ENCODE measurements at places on chromosomes 16 and 17.

DNA sequence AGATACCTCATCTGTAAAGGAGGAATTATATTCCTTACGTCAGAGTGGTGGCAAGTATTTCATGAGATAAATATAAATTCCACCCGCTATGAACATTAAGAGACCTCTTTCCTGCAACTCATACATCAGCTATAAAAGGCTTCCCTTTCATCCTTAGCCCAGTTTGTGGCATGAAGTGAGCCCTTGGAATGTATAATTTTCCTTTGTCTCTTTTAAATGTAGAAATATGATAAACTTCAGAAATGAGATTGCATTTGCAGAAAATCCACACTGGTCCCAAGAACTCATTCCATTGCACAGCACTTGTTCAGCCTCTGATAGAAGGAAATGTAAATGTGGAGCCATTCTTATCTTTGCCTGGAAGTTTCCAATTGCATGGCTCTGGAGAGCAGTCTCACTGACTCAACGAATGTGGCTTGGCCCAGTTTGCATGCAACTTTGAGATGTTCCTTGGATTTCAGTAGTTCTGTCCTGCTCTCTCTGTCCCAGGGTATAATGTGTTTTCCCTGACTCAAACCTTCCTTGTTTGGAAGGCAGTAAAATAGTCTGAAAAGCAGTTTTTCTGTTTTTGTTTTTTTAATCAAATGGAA lies 746.4 kb downstream of the CDH11 start:
- DNase-seq, result no peak

DNA sequence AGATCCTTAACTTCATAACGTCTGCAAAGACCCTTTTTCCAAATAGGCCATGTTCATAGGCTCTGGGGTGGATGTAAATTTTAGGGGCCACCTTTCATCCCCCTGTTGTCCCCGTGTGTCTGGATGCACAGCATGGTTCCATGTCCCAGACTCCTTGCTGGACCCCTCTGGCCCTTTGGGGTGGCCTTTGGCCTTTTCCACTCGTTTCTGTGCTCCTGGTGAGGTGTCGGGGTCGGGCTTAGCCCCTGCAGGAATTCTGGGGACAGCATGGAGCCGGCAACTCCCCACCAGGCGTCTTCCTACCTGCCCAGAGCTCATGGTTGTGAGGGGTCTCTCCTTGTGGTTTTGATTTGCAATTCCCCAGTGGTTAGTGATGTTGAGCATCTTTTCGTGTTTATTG lies 183.5 kb downstream of the SEC14L1 start:
- DNase-seq, result no peak

DNA sequence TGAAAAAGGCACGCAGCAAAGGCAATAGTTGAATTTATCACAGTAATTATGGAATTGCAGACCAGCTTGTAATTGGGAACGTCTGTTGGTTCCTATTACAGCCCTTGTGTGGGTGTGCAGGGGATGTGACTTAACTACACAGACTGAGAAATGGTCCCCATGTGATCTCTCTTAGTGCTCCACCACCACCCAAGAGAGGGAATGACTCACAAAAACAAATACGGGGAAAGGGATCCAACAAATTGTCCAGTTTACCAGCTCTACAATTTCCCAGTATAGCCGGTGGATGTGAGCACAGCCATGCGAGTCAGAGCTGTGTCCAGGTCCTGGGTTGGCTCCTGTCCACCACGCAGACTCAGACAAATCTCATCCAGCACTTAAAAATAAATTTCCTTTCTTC lies 337.9 kb downstream of the GRIN2A start:
- no peak for DNase-seq

DNA sequence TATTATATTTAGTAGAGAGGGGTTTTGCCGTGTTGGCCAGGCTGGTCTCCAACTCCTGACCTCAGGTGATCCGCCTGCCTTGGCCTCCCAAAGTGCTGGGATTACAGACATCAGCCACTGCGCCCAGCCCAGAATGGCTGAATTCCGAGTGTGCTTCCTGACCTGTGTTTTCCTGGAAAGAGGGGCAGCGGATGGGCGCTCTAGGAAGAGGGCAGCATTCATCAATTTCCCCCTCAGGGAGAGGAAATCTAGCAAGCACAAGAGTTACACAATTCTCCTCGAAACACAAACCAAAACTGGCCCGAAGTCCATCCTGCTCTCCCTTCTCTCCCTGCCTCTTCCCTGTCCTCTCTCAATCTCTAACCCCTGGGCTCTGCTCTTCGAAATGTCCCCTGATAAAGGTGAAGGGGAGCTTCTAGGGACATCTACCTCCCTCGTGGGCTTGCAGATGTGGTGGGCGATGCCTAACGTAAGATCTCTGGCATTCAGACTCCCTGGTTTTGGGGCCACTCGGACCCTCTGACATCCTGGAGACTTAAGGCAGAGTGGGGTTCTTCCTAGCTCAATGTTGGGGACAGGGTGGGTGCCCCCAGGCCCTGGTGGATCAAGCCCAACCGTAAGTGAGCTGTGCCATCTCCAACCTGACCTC lies 1.0 kb downstream of the IL27 start:
- DNase-seq, result no peak

DNA sequence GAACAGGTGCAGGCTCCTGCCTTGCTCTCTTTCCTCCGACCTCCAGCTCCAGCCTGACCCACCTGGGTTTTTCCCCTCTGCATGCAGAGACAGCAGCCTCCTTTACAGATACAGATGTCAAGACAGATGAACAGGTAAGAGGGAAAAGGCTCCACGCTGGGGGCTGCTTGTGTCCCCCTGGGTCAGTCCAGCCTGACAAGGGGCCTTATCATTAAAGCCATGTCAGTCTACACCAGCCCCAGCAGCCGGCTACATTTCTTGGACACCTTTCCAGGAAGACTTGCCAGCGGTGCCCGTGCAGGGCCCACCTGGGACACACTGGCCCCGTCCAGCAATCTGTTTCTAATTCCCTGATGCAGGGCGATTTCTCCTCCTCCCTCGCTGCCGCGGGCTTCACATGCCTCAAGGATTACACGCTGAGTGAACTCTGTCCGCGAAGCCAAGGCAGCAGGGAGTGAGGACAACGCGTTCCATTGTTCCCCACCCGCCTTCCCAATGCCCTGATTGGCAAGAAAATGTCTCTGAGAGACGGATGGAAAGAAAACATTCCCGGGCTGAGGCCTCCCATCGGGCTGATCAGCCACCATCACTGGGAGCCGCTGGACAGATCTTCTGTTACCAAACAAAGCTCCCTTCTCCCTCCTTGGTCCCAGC lies 184.7 kb downstream of the C16orf95 start:
- DNase-seq, result no peak

DNA sequence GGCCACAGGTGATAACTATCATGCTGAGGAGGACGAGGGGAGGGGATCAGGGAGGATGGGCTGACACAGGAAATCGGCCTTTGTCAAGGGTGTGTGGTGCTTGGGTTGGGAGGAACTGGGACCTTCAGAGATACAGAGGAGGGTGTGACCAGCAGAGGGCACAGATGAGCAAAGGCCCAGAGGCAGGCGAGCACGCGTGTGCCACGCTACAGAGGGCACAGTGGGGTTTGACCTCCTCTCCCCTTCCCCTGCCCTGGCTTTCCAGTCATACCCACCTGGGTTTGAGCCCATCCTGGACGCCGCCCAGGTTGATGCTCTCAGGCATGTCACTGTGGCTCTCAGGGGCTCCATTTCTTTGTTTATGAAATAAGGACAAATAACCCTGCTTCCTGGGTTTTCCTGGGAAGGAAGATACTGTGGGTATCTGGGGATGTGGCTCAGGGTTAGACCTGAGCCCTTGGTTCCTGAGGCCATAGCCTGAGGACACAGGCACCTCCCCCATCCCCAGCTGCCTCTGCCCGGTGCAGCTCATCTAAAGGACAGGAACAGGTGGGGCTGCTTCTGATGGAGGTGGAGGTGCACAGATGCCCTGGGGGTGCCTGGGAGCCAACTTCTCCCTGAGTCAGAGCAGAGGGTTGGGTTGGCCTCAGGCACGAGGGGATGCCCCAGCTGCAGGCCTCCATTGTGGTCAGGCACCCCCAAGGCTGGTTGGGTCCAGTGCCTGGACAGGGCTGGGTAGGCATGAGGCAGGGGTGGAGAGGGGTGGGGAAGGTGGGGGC lies 51.8 kb downstream of the BEAN1 start:
- peak; percentile 63 for DNase-seq

GRCh38 chr17:83012200-83012785 lies 67.1 kb upstream of the METRNL start:
- DNase-seq, result no peak

DNA sequence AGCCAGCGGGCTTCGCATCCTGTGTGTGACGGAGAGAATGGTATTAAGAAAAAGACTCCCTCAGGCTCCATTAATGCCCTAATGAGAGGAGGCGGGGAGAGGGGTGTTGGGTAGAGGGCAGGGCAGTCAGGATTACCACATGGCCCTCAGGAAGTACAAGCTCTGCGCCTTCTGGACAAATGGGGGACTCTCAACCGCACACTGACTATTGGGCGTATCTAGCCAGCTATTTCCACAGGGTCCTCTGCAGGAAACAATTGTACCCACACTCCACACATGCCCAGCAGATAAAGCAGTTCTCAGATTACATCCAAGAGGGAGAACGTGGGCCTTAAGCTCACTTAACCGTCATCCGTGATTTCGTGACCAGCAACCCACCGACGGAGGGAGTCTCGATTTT lies 14.7 kb downstream of the NXN start:
- DNase-seq, result no peak

GRCh38 chr16:57611181-57611580 lies 17.2 kb upstream of the ADGRG1 start:
- DNase-seq, result no peak

GRCh38 chr16:68064791-68065365 lies 20.3 kb upstream of the NFATC3 start:
- peak; percentile 82 for DNase-seq

DNA sequence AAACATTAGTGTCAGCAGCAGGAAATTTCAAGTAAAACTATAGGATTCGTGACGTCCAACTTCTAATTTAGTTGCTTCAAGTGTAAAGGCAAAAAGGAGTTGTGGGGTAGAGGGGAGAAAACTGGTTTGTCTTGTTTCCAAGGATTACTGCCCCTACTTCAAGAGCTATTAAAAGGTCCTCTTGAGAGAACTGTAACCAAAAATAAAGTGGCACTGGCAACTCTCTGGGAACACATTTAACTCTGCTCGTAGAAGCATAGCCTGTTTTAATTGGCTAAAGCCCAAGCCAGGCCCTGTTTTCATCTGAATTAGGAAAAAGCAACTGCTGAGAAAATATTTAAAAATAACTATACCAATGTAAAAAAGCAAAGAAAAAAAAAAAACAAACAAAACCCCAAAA lies 51.8 kb upstream of the AKAP1 start:
- DNase-seq, result no peak

DNA sequence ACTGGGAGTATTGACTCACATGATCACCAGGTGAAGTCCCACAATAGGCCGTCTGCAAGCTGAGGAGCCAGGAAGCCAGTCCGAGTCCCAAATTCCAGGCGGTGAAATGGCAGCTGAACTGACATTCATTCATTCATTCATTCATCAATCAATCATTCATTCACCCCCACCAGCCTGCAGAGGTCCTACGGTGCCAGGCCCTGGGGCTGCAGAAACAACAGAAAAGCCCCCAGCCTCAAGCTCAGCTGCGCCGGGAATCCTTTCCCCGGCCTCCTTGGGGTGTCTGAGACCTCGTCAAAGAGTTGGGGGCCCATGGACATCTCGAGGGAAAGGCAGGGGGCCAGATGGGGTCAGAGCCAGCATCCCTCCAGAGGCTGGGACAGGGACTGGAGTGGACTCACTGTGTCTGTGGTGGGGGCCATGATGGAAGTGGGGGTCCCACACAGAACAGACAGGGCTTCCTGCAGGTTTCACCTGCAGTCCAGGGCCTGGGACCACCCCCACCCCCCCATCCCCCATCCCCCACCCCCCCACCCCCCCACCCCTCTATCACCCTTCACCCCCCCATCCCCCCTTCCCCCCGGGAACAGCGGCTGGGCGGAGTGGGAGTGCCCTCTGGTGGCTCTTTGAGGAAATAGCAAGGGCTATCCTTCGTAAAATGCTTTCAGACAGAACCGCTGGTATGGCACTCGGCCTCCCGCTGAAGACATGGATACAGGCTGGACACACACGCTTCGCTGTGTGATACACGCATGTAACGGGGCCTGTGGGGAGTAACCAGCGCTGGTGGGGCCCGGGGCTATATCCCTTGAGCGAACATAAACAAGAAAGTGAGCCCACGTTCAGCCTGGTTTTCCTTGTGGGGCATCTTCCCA lies 8.5 kb upstream of the ZC3H18 start:
- DNase-seq, result peak; percentile 67

GRCh38 chr17:42118545-42118944 lies 2.6 kb downstream of the KAT2A start:
- peak; percentile 48 for DNase-seq

DNA sequence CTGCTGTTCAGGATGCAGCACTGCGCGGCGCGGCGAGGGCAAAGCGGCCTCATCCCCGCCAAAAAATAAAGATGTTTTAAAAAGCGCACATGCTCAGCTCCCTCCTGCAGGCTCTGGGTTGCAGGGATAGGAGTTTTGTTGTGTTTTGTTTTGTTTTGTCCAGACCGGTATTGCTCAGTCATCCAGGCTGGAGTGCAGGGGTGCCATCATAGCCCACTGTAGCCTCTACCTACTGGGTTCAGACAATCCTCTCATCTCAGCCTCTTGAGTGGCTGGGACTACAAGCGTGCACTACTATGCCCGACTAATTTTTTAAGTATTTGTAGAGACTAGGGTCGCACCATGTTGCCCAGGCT lies 636 bp downstream of the WWOX start:
- no peak for DNase-seq

DNA sequence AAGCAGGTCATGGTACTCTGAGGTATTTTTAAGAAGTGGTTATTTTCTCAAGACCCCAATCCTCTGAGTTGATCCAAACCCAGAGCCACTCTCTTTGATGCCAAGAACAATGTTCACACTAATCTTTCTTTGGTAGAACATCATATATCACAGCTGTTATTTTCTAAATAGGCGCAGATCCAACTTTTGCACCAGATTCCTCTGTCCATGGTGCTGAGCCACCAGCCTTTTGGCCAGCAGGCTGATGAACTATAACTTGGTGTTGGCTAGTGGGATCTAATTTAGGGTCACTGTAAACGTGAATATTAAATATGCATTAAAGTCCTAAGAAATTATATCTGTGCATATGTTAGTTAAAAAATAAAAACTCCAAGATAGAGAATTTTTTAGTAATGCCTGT lies 7.0 kb upstream of the ZKSCAN2 start:
- DNase-seq, result no peak

- DNase-seq, result peak; percentile 52
These were observed 33.9 kb downstream of the DCUN1D3 start for GRCh38 chr16:20866145-20866772.

DNA sequence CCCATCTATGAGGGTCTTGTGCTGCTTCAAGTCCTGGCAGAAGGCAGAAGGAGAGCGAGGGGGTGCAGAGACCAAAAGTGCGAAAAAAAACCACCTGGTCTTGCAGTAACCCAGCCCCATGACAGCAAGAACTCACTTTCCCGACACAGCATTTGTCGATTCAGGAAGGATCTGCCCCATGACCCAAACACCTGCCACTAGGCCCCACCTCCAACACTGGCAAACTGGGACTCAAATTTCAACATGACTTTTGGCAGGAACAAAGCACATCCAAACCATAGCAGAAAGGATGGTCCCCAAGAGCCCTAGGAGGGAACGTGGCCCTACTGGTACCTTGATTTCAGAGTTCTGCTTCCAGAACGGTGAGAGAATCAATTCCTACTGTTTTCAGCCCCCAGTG lies 34.7 kb upstream of the KLHDC4 start:
- DNase-seq, result no peak

GRCh38 chr16:10388988-10389387 lies 3.1 kb downstream of the ATF7IP2 start:
- DNase-seq, result no peak
